Activated CD8-positive, alpha-beta memory T cell treated with anti-CD3 and anti-CD28 coated beads, Interleukin-2, amount 50 U/mL, for 4 hours (primary cell): ENCODE measurements at places on chromosomes 16 and 17.
A peak's percentile ranks its signal among the peaks of the same experiment; 100 is the strongest.

- DNase-seq: no peak
Observed at GRCh38 chr17:76138234-76138895, 2.7 kb downstream of the FOXJ1 start.

DNA sequence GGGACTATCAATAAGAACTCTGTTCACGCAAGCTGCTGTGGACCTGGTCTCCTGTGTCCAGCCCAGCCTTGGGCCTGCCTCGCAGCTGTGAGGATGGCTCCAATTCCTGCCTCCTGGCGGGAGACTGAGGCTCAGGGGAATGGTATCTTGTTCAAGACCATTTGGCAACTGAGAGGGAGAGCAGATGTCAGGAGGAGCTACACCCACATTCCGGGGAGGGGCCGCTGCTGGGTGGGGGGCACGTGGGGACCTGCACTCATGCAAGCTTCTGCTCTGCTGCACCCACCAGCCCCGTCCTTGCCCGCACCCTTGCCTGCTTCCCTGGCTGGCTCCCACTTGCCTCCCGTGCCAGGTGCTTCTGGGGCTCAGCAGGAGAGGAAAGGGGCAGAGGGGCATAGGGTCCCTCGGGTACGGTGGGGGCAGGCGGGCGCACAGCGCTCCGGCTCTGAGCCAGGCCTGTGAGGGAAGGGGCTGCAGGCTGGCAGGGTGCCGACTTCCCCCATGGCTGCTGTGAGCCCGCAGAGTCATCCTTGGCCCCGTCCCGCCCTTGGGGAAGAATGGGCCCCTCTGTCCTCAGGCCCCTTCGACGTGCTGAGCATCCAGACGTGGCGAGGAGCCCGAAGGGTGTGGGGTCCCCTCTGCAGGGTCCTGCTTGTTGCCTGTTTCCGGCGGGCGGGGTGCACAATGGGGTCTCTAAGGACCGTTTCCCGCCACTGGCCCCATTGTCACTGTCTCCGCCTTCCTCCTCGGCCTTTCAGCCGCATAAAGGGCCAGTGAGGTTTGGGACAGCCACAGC is 2.7 kb downstream of the METRN start:
- no peak for DNase-seq

- peak; percentile 27 for DNase-seq
Observed at GRCh38 chr17:10631048-10631700, 25.9 kb downstream of the MYH3 start.

DNA sequence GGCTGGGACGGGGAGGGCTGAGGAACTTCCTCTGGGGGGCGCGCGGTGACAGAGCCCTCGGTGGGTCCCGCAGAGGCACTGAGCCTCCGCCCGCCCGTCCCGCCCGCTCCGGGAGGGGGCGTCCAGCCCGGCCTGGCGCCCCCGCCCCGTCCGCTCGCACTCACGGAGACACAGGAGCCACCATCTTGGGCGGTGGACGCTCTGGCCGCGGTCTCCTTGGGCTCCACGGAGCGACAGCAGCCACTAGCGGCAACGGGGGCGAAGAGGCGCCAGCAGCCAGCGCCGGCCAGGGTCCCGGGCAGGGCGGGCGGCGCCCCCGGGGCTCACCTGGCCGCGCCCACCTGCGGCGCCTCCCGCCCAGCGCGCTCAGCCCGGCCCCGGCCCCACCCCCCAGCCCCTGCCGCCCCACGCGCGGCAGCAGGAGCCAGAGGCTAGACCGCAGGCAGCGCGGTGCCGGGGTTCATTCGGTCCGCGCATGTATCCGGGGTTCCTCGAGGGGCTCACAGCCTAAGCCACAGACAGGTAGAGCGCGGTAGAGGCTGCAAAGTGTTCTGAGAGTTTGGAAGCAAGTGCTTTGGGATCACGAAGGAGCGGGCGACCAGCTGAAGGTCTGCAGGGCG is at the start of gene C17orf113:
C17orf113 (minus strand) TSS at position 209 of the 620 bp plus-strand sequence. CDS start 7,225 bp downstream, outside the sequence.
- peak; percentile 62 for DNase-seq

GRCh38 chr16:353404-354290 is 1.1 kb upstream of the AXIN1 start:
- DNase-seq: no peak

DNA sequence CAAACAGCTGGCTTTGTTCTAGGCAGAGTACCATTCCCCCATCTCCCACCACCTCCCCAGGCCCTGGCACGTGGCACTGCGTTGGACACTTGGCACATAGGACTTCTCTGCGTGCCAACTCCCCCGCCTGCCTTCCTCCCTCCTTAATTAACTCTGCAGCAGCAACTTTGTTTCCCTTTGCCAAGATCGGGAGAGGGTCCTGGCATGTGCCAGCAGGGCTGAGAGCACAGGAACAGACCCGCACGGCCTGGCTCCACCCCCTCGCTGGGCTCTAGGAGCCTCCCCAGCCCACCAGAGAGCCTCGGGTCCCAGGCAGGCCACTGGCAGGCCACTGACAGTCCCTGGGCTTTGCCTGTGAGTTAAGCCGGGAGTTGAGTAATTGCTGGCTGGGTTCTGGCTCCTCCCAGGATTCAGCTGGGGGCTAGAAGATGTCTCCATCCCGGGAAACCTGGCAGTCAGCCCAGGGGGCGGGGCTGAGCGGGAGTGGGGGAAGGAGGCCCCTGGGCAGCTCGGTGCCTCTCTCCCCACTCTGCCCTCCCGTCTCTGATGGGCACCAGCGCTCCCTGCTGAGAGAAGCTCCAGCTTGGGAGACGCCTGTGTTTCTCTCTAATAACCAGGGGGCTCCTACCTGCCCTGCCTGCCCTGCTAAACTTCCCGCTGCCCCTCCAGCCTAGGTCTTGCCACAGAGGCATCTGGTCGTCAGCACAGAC is 224.0 kb upstream of the TNRC6C start:
- DNase-seq: no peak

GRCh38 chr16:10984509-10984908 is 40.1 kb downstream of the CLEC16A start:
- no peak for DNase-seq

DNA sequence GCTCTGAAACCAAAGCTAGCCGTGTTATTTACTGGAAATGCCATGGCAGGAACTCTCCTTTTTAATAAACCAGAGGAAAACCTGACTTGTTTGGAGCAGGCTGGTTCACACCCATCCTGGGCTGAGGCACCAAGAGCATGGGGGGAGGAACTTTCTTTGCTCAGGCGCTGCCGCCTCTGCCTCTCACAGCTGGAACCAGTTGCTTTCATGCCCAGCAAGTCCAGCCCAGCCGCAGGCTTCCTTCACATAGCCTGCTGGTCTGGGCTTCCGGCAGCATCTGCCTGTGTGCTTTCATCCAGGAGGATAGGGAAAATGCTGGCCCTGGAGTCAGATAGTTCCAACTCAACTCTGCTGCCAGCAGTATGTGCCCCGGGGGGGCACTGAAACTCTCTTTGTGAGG is 88.1 kb upstream of the ASIC2 start:
- DNase-seq: no peak

GRCh38 chr16:66553223-66553622 is 847 bp downstream of the CKLF start:
- no peak for DNase-seq

DNA sequence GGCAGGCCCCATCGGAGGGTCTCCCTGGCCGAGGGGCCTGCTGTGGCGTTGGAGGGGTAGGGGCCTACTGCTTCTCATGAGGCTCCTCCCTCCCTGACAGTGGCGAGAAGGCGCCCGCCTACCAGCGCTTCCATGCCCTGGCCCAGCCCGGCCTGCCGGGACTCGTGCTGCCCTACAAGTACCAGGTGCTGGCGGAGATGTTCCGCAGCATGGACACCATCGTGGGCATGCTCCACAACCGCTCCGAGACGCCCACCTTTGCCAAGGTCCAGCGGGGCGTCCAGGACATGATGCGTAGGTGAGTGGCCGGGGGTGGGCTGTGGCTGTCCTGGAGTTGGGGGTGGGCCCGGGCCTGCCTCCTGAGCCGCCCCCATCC is 1.7 kb downstream of the CDT1 start:
- DNase-seq: no peak

GRCh38 chr17:69222707-69223258 is 5.8 kb downstream of the ABCA10 start:
- DNase-seq: no peak

- no peak for DNase-seq
Observed at GRCh38 chr17:81898029-81898866, 3.8 kb upstream of the NPB start.

DNA sequence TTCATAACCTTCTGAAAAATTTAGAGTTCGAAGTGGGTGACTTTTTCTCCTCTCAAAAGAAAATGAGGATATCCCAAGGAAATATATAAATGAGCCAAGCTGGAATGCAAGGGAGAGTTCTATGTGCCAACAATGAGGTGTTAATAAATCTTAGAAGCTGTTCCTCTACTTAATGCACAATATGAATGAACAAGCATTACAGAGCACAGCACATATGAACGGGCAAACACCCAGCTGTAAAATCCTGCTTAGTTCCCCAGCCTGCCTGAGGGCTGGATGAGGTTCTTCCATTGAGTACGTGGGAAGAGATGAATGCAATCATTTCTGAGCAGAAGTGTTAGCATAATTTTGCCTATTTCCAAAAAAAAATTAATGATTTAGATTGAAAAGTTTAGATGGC is 58.1 kb downstream of the WDR59 start:
- DNase-seq: no peak

DNA sequence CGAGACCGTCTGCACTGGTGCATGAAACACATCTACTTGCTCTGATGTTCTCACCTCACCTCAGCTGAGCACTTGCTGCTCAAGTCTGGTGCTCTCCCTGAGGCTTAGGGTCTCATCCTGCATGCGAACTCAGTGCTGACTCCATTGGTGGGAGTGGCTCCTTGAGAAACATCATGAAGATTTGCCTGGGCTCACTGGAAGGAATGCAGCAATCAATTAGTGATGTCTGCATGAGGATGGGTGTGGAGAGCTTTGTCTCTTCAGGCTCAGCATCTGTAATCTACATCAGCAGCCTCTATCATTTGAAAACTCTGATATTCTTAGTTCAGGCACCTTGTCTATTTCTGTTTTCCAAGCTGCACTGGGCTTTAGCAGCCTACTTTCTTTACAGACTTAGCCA is 204.4 kb downstream of the IRF8 start:
- DNase-seq: peak; percentile 1

GRCh38 chr16:5025171-5025632 is 8.5 kb downstream of the NAGPA start:
- no peak for DNase-seq

- DNase-seq: no peak
Observed at GRCh38 chr17:80941743-80942422, 49.8 kb upstream of the CHMP6 start.

- no peak for DNase-seq
Observed at GRCh38 chr16:79305074-79305473, 295.5 kb downstream of the MAF start.

DNA sequence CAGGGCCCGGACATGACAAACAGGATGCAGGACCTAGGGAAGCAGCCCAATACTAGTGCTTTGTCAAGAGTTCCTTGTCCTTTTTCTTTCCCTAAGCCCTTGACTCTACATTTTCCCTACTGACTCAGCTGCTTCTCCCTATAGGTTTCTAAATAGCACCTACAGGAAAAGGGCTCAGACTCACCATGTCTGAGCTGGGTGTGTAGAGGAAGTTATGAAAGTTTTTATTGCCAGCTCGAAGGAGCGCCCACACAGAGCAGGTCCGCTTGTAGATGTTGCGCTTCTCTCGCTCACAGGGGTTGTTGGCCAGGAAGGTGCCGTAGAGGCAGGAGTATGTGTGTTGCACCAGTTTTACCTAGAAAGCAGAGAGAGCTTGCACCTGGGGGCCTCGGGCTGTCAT is 10.6 kb downstream of the MTMR4 start:
- DNase-seq: no peak

DNA sequence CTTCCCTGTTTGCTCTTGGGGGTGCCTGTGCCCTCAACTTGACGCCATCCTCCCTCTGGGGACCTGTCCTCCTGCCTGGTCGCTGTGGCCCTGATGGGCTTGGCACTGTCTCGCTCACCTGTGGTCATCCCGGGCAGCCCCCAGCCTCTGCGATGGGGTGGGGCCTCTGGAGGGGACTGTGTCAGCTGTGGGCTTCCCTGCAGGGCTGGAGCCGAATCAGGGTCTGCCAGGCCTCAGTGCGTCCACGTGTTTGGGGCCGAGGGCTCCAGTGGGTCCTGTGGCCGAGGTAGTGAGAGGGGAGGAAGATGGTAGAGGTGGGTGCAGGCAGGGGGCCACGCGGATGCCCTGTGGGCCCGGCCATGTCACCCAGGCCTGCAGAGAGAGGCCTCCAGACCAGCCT is 8.0 kb downstream of the PIGQ start:
- no peak for DNase-seq

GRCh38 chr16:19765860-19766553 is 47.9 kb downstream of the IQCK start:
- no peak for DNase-seq

DNA sequence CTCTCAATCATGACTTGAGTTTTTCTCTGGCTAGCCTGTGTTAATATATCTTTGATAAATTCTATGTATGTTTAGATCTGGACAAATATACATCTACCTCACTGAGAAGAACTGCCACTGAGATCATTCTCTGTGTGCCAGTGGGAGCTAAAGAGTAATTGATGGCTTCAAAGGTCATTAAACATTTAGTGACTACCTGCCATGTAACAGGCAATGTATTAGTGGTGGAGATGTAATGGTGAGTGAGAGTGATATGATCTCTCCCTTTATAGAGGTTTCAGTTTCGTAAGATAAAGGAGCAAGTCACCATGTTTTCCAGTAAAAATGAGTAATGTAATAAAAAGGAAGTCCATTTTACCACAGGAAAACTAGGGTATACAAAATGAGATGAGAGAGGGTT is 235.8 kb upstream of the CDH8 start:
- DNase-seq: no peak

- DNase-seq: peak; percentile 73
Observed at GRCh38 chr17:40062329-40063186, at the start of gene THRA. THRA (plus strand) TSS chr17:40062965; CDS start chr17:40074489, 11,524 bp downstream.

GRCh38 chr17:19645734-19646201 is 2.8 kb upstream of the ALDH3A2 start:
- peak; percentile 48 for DNase-seq

- DNase-seq: no peak
Observed at GRCh38 chr17:76635659-76636360, 7.7 kb downstream of the ST6GALNAC1 start.

GRCh38 chr17:29584452-29585079 is 4.9 kb downstream of the GIT1 start:
- DNase-seq: no peak

GRCh38 chr17:27496005-27496404 is 39.8 kb downstream of the KSR1 start:
- DNase-seq: no peak

- DNase-seq: no peak
Observed at GRCh38 chr16:10982465-10983150, 38.2 kb downstream of the CLEC16A start.

- DNase-seq: no peak
Observed at GRCh38 chr16:70725024-70725911, 39.4 kb upstream of the MTSS2 start.

GRCh38 chr16:35147556-35148504 is 1688.4 kb downstream of the TP53TG3F start:
- no peak for DNase-seq
